ENCODE measurements at places on chromosomes 11 and 22. TPM values are rescaled to one million over a fixed set of nuclear protein-coding genes. Genes with fewer than 3 reads are reported as not detected.

The OR10AG1 gene
- total RNA-seq = not detected

The SEPTIN5 gene
- total RNA-seq = 109 TPM

The ZBTB16 gene
- 52.1 TPM for total RNA-seq

GRCh38 chr11:60978546-60979380 lies 7.3 kb downstream of the CD6 start:
- peak; percentile 83 for DNase-seq

DNA sequence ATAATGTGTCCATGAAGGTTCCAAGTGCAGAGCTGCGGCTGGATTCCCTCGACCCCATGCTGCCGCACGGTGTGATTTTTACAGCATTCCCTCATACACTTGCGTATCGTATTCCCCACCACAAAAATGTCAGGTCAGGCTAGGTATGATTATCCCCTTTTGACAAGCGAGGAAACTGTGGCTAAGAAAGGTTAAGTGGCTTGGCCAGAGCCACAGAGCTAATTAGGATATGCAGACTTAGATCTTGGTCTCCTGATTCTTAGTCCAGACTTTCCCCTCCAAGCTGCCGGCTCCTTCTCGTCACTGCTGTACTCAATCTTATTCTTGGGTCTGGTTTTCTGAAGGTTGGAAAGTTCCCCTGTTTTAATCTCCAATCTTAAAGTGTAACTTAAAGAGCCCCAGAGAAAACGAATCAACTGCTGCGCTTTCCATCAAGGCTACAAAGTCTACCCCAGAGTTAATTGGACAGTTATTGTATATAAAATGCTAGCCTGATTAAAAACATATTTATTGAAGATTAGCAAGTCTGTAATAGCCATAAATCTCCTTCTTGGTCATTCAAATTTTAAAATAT lies 176.6 kb downstream of the ADAMTS15 start:
- DNase-seq = no peak

Data from tongue (tissue), 3 donors.